Activated T-cell treated with anti-CD3 and anti-CD28 coated beads for 1 hour (primary cell): ENCODE measurements at places on chromosomes 12 and 14.

DNA sequence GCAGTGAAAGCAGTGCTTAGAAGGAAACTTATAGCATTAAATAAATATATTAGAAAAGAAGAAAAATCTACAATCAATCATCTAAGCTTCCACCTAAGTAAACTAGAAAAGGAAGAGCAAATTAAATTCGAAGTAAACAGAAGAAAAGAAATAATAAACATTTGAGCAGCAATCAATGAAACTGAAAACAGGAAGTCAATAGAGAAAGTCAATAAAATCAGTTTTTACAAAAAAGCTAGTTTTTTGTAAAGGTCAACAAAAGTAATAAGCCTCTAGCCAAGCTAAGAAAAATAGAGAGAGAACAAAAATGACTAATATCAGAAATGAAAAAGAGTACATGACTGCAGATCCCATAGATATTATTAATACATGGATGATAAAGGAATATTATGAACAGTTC lies 34.2 kb upstream of the KTN1 start:
- DNase-seq = no peak

- DNase-seq = no peak
These were observed 119.3 kb upstream of the FSCB start for GRCh38 chr14:44626423-44626822.

GRCh38 chr12:75820071-75820470 lies 211.5 kb downstream of the PHLDA1 start:
- no peak for DNase-seq

DNA sequence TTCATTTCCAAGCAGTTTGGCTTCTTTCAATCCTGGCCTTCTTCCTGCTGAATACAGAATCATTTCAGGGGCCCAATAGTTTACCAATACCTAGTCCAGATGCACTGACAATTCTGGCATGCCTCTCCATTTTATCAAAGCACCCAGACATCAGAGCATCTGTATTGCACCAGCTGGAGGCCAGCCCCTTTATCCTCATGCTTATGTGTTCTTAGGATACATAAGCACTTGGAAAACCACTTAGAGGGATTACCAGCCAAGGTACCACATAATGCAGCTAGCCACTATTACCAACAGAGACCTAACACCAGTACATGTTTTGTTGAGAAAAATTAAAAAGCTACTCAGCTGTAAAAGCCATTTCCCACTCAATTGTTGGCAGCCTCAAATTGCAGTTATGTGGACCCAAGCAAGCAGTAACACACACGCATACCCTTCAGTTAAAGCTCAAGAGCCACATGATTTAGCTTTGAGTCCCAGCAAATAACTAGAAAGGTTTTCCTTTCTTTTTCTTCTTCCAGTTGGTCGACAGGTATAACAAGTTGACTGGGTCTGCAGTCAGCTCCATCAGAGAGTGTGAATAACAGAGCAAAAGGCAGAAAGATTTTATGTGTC lies 263.8 kb downstream of the DIO2 start:
- no peak for DNase-seq

DNA sequence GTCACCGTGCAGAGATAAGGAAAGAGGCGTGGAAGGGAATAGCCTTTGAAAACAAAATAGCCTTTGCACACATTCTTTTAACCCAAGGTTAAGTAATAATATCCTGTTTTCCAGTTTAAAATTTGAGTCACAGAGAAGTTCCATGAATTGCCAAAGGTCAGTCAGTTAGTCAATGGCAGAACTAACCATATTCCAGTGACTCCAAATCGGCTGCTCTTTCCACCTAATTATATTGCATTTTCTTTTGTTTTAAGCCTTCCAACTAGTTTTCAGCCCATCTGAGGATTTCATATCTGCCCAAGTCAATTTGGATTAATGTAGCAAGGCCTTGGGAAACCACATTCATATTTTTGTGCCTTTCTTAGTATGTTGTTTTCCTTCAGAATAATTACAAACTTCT lies 373.0 kb downstream of the CCDC91 start:
- no peak for DNase-seq
